ENCODE measurements at places on chromosomes 3 and 15.

GRCh38 chr3:156802821-156803606 is 23.1 kb upstream of the LEKR1 start:
- no peak for DNase-seq

GRCh38 chr15:27831384-27832236 is 267.5 kb downstream of the OCA2 start:
- no peak for DNase-seq

GRCh38 chr3:26104851-26105251 is 315.0 kb downstream of the OXSM start:
- no peak for DNase-seq

DNA sequence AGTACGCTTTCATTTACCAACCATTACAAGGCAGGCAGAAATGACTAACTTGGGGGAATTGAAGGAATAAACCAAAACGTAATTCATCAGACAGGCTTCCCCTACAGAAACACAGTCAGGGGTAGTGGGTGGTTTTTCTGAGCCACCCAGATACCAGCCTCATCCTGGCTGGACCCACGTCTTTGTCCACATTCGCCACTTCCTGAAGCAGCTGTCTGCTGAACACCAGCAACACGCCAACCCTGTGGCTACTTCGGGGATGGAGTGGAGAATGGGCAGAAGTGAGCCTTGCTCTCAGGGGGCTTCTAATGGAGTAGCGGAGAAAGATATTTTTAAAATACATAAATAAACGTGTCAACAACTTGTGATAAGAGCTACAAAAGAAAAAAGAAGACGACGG is 40.1 kb downstream of the SYNM start:
- no peak for DNase-seq

- DNase-seq = no peak
Measured at GRCh38 chr3:137514853-137515252, 249.3 kb upstream of the SOX14 start.

GRCh38 chr15:31235311-31236183 is 91.1 kb upstream of the KLF13 start:
- DNase-seq = no peak

- no peak for DNase-seq
Measured at GRCh38 chr15:25066708-25067107, 111.9 kb downstream of the SNRPN start.

DNA sequence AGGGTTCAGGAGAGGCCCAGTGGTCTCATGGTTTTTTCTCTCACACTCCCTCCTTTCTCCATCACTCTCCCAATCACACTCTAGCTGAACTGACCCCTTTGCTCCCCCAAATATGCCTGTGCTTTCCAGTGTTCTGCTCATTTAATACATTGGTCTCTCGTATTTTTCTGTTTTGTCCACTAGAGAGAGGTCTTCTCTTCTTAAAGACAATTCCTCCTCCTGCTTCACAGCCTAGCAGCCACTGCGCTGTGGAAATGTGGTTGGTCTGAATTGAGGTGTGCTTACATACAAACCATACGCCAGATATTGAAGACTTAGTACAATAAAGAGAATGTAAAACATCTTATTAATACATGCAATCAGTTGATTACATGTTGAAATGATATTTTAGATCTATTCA is 60.6 kb upstream of the XCR1 start:
- DNase-seq = no peak

- DNase-seq = no peak
Measured at GRCh38 chr15:68057758-68058157, 3.6 kb downstream of the PIAS1 start.

DNA sequence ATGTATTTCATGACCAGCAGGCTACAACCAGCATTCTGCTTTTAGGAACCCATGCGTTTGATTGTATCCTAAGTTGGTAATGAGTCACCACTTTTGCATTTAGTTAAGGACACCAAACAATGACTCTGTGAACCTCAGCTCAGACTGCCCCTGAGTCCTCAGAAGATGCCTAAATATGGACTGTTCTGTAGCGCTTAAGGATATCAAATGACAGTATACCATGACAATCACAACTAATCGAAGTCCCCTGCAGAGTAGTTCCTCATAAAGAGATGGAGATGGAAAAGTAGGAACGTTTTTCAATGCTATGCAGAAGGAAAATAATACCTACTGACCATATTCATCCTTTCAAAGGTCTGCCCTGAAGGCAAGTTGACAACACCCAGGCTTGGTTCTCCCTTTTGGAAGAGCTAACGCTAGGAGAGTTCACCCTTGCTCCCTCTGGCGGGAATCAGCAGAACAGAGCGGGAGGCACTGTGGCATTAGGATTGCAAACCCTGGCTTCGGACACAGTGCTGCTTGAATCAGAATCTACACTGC is 508.6 kb downstream of the FHIT start:
- DNase-seq = no peak

DNA sequence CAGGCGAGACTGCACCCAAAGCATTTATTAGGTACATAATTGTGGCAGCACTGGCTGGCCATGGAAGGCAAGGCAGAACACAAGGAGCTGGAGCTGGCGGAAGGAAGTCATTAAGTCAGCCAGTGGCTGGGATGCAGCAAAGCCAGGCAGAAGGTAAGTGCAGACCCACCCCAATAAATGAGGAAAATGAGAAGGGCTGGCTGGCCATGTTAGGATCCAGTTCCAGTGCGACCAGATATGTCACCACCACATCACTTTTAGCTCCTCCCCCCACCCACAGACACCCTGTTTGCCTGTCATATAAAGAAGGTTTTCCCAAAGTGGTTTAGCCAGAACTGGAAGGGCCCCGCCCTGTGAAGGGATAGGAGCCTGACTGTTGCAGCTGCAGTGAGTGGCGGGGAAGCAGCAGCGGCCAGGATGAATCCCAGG is at the start of gene FURIN:
FURIN (plus strand) TSS at position 328 of the 429 bp plus-strand sequence. CDS start 7,153 bp downstream, outside the sequence.
- no peak for DNase-seq

DNA sequence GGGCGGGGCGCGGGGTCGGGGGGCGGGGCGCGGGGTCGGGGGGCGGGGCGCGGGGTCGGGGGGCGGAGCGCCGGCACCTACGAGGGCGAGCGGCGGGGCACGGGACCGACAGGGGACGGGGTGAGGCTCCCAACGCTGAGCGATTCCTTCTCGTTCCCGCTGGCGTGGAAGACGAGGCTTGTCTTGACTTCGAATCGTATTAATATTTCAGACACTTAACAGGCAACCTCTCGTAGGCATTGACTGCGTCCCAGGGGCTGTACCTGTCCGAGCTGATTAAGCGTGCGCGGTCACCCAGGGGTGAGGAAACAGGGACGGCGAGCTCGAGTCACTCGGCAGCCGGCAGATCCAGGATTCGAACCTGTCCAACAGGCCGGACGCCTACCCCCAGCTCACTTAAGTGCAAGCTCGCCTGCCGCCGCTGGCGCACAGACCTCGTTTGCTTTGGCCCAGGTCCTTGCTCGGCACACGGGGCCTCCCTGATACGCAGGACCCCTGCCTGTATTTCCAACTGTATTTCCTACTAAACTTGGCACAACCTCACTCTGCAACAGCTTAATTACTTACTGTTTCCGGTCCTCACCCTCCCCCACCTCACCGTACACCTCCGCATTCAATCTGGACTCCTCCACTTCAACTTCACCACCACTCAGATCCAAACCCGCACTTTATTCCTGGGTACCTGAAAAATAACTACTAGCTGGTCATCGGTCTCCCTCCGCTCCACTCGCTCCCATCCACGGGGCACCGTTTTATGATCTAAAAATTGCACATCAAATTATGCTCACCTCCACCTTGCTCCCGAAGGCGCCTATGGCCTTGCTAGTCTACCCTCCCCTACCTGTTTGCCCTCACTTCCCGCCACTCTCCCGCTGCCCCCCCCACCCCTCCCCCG is 722 bp upstream of the ZXDC start:
- no peak for DNase-seq

- no peak for DNase-seq
Measured at GRCh38 chr3:139524841-139525636, 14.5 kb downstream of the RBP1 start.

GRCh38 chr3:189267981-189268613 is 96.3 kb downstream of the TPRG1 start:
- DNase-seq = no peak

GRCh38 chr3:47884603-47885002 is 81.7 kb downstream of the DHX30 start:
- DNase-seq = no peak

DNA sequence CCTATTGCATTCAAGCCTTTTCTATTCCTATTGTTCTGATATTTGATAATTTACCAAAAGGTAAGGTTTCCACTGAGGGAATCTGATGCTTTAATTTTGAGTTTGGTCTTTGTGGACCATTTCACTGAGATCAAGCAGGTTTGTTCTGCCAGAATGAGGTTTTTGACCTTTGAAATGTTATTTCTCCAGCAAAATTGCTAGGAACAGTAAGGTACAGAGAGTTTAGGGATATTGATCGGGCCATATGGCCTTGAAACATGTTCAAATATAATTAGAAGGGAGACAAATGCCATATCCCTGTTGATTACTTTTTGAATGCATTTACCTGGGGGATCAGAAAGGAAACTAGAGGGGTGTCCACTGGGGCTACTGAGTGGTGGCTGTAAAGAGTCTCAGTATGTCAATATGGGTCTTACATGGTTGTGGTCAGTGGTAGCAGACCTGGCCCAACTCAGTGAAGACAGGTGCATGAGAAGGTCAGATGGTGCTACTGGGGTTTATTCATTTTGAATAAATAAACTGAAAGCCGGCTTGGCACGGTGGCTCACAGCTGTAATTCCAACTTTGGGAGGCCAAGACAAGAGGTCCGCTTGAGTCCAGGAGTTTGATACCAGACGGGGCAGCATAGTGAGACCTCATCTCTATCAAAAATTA is 100.2 kb downstream of the SV2B start:
- no peak for DNase-seq

DNA sequence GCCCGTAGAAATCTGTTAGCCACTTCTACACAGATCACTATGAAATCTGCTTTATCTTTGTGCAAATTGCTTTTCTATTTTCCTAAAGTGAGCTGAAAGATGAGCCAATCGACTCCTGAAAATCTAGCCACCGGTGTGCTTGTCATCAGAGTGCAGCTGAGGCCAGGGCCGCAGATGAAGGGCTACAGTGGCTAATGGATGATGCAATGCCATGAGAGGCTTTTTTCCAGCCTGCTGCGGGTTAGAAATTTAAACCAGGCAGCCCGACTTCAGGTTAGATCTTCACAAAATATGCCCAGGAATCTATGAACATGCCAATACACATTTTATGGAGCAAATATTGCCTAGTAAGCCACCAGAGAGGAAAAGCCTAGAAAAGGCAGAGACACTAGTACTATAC is 948.2 kb upstream of the CFAP20DC start:
- no peak for DNase-seq

DNA sequence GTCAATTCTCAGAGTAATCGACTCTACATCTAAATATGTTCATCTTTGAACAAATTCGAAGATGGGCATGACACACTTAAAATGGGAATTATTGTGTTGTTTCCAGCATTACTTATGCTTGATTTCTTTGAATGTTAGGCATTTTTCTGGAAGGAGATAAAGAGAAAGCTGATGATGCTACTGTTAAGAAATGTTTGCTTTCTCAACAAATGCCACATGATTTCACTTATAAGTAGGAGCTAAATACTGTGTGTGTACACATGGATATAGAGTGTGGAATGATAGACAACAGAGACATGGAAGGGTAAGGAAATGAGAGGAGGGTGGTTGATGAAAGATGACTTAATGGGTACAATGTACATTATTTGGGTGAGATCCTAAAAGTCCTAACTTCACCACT is 400.9 kb downstream of the TBL1XR1 start:
- DNase-seq = no peak

GRCh38 chr3:10961921-10962320 is 30.6 kb upstream of the SLC6A1 start:
- no peak for DNase-seq

DNA sequence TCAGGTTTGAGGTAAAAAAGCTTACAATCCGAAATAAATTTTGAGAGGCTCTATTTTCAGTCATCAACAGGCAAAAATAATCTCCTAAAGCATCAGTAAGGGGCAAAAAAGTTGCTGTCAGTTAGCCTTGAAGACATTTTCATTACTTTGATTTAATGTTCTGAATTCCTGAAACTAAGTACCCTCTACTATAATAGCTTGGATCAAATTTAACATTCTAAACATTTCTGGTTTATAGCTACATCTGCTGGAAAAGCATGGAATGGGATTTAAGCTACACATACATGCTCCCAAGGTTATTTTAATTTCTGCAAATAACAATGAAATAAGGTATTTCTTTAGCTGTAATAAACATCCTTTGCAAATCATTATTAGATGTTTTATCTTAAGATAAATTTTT is 245.4 kb downstream of the ULK4 start:
- no peak for DNase-seq

- DNase-seq = peak; percentile 67
Measured at GRCh38 chr15:39426552-39427532, 154.0 kb upstream of the THBS1 start.
